ENCODE measurements at places on chromosomes 6 and 20.
A peak's percentile ranks its signal among the peaks of the same experiment; 100 is the strongest.

GRCh38 chr20:41176711-41177552 lies 39.6 kb downstream of the PLCG1 start:
- DNase-seq, result peak; percentile 21

- peak; percentile 37 for DNase-seq
These were observed 24.5 kb downstream of the PYGB start for GRCh38 chr20:25272223-25273000.

DNA sequence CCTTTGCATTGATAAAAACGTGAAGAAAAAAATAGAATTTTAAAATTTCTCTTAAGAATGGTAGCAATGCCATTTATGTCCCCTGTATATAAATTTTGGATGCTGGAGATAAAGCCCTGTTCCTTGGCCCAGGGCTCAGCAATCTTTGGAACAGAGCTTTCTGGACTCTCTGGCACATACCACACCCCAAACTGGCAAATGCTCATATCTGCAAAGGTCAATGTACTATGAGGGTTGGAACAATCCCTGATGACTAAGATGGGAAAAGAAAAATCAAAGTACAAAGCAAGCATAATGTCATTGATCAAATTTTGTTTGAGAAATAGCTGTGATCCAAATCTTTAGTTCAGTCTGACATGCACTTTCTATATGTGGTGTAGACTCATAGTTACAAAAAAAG lies 158.1 kb upstream of the HCRTR2 start:
- DNase-seq, result no peak

- peak; percentile 17 for DNase-seq
These were observed 8.4 kb upstream of the ABHD12 start for GRCh38 chr20:25399037-25399430.

DNA sequence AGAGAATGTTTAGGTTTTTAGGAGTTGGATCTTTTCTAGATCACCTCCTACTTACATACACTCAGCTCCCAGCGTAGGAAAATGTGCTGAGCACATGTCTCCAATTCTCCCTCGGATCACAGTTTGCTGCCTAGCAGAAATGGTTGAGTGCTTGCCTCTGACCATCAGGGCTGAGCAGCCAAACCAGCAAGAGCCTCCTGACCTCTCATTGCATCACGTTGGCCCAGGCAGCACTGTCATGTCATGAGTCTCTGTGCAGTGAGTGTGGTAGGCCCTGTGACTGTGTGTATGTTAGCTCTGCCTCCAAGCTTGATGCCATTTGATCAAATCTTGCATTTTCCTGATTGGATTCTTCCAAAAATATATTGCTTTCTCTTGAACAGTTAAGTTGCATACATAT lies 112.0 kb downstream of the LRRC1 start:
- DNase-seq, result no peak

- DNase-seq, result no peak
These were observed 219.2 kb downstream of the TRDN start for GRCh38 chr6:123417535-123417934.

DNA sequence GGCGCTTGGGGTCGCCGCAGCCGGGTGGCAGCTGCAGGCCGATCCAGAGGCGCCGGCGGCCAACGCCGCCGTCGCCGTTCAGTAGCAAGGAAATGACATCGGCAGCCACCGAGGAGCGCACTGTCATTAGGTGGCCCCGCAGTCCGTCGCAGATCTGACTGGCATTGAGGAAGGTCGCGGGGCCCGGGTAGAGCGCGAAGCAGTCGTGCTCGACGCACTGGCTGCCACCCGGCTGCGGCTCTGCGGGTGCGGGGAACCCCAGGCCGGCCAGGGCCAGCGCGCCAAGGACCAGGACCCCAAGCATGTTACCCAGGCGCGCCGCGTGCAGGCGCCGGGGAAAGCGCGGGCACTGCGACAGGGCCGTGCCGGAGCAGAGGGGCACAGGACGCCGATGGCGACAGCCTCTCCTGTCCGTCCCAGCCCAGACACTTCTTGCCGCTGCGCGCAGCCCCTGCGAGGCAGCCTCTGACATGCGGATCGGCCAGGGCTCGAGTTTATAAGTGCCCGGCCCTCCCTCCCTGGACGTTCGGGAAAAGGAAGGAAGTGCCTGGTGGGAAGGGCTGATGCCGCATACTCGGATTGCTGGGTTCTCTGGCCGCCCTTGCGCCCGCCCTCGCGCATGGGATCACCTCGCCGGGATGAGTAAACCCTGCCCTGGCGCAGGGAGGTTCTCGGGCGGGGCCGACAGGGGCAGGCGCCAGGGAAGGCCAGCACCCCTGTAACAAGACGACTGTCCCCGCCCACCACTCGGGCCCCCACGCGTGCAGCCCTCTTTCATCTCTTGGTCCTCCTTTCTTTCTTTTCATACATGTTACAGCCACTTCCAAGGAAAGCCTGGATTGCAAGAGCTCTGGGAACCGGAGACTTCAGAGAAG lies at the start of gene THBD:
TSS of gene THBD (minus strand) at position 472 of the 875 bp plus-strand sequence. CDS start at position 304, 168 bp downstream.
- DNase-seq, result no peak

DNA sequence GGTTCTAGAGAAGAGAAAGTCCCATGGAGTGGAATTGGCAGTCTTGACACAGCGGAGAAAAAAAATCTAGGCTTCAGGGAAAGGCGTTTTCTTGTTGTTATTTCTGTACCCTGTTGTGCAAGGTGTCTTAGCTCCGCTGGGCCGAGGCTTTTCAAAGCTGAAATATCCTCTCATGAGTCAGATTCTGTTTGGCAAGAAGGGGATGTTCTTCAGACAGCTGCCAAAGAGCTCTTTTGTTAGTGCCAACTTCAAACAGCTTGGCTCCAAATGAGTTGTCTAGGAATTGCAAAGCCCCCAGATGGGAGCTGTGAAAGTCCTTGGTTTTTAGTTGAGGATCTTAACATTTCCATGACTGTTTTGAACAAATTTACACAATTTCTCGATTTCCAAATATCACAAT lies 45.6 kb downstream of the LRRN4 start:
- DNase-seq, result no peak

GRCh38 chr20:61925555-61926252 lies 140.0 kb downstream of the TAF4 start:
- no peak for DNase-seq

GRCh38 chr6:107656401-107656800 lies 166.5 kb downstream of the SOBP start:
- no peak for DNase-seq

GRCh38 chr6:129662406-129662766 lies 47.6 kb downstream of the ARHGAP18 start:
- DNase-seq, result no peak

- DNase-seq, result no peak
These were observed 182.5 kb downstream of the EDN1 start for GRCh38 chr6:12472601-12473038.

DNA sequence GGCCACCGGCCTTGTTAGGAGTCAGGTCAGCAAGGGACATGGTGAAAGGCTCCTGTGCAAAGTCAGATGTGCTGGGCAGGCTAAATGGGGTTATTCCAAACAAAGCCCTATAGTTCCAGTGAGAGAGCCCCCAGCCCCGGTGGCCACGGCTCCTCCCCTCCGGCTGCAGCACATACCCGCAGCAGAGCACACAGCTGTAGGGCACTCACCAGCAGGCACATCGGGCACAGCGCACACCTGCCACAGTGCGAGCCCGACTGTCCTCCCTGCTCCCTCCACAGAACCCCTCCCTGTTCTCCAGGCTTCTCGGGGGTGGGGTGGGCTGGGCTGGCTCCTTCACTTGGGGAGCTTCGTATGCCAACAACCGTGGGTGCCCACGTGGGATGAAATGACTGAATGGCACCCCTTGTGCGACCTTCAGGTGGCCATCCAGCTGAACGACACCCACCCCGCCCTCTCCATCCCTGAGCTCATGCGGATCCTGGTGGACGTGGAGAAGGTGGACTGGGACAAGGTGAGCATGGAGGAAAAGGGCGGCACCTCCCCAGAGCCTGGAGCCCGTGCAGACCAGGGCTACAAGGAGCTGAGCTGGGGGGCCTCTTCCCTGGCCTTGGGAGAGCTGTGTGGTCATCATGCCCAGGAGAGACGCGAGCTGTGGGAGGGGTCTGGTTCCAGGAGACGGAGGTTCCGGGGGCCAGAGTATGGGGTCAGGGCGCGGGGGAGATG lies 30.9 kb downstream of the PYGB start:
- peak; percentile 5 for DNase-seq

DNA sequence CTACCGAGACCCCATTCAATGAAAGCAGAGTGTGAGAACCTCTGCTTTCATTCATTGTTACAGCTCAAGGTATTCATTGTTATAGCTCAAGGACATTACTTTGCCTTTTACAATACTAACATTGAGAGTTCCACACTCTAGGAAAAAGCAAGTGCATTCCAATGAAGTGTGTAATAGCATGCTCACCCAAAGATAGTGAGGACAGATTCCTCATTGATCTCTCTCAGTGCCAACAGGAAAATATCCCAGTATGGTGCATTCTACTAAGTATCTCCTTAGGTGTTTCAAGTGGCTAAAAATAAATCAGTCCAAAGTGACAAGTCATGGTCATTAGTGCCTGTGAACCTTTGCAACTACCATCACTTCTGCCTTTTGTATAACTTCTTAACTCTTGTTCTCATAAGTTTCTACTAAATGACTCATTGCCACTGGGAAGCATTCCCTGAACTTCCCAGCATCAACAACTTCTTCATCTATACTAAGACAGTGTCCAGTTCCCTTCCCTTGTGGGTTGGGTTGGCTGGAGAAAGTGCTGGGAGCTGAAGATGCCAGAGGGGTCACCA lies 140.7 kb upstream of the STXBP5 start:
- no peak for DNase-seq

DNA sequence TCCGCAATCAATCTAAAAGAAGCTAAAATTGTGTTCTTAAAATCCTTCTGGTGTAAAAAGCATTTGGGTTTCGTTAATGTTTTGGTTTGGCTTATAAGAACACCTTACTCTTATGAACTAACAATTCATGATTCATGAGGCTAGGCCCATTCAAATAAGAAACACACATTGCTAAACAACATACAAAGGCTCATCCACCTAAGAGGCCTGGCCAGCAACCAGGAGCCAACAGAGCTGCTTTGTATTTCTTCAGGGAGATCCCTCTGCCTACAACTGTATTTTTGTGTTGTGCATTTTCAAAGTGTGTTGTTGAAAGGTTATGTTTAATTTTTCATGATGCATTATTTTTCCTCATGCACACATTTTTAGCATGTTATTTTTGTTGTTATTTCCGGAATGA lies 98.6 kb downstream of the PTPRK start:
- DNase-seq, result no peak

DNA sequence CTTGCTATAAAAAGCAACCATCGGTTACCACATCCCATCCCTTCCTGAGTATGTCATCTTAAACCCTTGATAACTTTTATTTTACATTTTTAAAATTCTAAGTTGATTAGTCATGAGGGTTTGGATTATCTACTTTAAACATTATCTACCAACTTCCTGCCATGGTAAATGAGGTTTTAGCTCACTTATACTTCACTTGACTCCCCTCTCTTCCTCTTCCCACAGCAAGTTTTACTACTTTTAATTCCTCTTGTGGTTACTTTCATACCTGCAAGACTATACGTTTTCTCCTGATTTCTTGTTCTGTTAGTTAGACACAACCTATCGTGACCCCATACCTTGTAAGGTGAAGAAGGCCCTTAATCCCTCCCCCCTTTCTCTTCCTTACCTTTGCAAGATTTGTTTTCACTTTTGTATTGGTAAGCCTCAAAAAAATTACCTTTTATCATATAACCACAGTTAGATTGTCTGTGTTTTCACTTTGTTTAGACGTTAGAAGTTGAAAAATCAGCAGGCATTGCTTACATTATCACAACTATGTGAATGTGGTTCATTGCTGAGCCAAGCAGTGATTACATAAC lies 60.1 kb upstream of the OGFRL1 start:
- DNase-seq, result no peak

- no peak for DNase-seq
These were observed 228.2 kb downstream of the MYLK4 start for GRCh38 chr6:2522521-2522920.

GRCh38 chr6:168109171-168109570 lies 30.2 kb upstream of the FRMD1 start:
- DNase-seq, result no peak

GRCh38 chr20:5810800-5811422 lies 60.7 kb downstream of the SHLD1 start:
- DNase-seq, result no peak

GRCh38 chr6:142932889-142933288 lies 12.1 kb downstream of the HIVEP2 start:
- DNase-seq, result no peak

Data from head of caudate nucleus (tissue), 42 donors.